ENCODE measurements at places on chromosomes 6 and 20.

DNA sequence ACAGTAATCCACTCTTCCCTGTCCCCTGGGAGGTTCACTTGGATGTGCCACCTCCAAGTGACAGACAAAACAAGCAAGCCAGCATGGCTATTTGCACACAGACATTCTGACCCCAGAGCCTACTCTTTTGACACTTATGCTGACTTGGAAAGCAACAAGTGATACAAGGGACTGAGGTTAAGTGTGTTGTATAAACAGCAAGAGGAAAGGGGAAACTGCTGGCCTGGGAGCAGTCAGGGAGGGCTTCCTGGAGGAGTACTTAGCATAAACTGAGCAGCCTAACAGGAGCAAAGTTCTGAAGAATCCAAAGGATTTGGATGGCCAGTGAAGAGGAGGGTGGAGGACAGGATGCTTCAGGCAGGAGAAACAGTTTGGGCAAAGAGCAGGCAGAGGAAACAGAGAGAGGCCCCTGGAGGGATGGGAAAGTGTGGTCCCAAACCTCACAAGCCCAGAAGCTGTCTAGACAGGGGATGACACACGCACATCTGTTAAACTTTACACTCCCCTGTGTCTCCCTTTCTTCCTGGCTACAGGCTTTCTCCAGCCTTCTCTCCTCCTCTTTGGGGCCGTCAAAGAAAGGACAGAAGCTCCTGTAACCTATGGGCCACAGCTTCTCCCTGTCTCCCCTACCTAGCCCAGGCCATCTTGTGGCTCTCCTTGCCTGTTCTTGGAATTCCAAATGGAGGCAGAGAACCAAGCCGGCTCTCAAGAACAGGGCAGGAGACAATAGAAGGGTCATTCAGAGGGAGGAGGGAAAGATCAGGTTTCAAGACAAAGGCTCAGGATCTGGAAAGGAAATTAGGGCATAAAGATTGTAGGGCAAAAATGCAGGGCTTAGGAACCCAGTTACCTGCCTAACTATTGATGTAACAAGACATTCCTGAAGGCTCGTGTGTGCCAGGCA, 19.3 kb downstream of the SULF2 start:
- DNase-seq = no peak

GRCh38 chr6:136684466-136684865, 107.8 kb downstream of the MAP3K5 start:
- DNase-seq = no peak

GRCh38 chr6:56291302-56291917, 44.0 kb upstream of the COL21A1 start:
- no peak for DNase-seq

DNA sequence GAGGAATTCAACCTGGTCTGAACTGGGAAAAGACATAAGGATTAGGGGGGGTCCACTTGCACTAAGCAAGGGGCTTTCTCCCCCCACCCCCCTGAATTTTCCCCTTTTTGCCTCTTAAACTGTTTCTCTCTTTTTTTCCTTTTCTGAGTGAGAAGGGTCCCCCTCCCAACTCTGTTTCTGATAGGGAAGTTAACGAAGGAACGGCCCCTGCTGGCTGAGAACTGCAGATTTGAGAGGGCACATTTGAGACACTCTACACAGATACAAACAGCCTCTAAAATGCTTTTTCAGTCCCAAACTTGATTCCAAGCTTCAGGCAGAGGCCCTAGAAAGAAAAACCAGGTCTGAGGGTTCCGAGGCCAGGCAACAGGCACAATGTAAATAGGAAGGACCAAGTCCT, 91.7 kb downstream of the JARID2 start:
- no peak for DNase-seq

- DNase-seq = no peak
Observed at GRCh38 chr20:54091120-54091480, 20.7 kb upstream of the BCAS1 start.

- no peak for DNase-seq
Observed at GRCh38 chr6:157405986-157406385, 25.0 kb downstream of the ZDHHC14 start.

GRCh38 chr6:28816909-28817807, 106.6 kb downstream of the TRIM27 start:
- no peak for DNase-seq

GRCh38 chr6:85644279-85644762, 1.6 kb upstream of the SYNCRIP start:
- no peak for DNase-seq

DNA sequence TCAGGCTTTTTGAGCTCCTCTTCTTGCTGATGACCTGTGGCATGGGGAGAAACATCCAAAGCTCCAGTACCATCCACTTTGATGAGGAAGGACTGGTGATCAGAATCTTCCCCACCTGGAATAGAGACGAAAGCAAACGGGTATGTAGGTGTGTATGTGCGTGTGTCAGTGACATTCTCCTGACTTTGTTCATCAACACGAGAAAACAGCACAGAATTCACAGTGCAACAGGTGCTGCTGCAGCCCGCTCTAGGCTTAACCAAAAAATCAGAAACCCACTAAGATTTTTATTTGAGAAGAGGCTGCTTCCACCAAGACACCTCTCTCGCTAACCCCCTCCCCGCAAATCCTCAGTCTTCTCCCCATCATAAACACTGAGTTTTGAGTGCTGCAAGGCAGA, 8.1 kb downstream of the BNIP5 start:
- no peak for DNase-seq

GRCh38 chr20:62266340-62266739, 28.0 kb downstream of the OSBPL2 start:
- DNase-seq = no peak

DNA sequence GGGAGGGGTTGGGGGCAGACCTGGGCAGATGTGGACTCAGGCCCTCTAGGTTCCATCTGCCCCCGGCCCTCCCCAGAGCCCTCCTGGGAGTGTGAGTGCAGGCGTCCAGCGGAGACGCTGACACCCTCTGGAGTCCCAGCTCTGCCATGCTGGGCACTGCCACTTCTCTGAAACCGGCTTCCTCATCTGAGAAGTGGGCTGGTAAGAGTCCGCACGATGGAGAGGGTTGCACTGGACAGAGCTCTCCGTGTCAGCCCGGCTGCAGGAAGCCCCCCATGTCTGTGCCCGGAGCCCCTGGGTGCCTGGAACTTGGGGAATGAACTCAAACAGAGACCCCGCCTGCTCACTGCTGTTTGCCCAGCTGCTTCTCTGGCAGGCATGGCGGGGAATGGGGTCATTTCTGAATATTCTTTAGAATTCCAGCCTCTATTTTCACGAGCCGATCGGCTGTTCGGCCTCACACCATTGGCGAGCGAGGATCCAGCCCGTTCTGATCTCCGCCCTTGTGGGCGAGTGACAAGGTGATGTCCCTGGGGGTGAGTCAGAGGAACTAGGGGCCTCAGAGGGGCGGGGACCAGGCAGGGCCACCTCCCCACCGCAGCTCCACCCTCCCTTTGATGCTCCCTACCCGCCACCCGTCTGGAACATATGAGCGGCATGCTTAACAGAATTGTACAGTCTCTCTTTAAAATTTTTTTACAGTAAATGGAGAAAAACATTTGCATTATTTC, 47.8 kb upstream of the GATA5 start:
- no peak for DNase-seq

GRCh38 chr6:140204154-140204553, 829.7 kb upstream of the CITED2 start:
- no peak for DNase-seq

DNA sequence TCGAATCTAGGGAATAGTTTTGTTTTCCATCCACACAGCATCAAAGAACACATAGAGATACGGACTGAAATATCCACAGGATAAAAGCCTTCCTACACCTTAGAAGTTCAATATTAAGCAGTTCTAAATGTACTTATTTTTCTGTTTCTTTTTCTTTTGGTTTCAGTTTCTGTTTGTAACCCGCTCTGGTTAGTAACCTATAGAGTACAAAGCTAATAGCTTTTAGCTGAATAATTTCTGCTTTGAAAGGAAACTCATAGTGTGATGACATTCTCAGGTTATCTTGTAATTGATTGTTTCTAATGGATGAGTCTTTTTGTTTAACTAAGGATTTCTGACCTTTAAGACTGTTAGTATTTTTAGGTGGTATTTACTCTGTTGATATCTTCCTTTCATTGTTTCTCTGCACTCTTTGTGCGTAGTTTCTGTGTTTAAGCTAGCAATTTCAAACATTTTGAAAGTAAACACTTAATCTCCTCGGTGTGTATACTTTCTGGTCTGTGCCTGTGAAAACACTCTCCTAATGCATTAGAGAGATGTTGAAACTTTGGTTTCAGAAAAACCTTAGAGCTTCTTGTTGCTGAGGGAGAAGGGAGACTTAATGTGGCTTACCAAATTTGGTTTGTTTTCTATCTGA, 385.5 kb downstream of the HDGFL1 start:
- DNase-seq = no peak

DNA sequence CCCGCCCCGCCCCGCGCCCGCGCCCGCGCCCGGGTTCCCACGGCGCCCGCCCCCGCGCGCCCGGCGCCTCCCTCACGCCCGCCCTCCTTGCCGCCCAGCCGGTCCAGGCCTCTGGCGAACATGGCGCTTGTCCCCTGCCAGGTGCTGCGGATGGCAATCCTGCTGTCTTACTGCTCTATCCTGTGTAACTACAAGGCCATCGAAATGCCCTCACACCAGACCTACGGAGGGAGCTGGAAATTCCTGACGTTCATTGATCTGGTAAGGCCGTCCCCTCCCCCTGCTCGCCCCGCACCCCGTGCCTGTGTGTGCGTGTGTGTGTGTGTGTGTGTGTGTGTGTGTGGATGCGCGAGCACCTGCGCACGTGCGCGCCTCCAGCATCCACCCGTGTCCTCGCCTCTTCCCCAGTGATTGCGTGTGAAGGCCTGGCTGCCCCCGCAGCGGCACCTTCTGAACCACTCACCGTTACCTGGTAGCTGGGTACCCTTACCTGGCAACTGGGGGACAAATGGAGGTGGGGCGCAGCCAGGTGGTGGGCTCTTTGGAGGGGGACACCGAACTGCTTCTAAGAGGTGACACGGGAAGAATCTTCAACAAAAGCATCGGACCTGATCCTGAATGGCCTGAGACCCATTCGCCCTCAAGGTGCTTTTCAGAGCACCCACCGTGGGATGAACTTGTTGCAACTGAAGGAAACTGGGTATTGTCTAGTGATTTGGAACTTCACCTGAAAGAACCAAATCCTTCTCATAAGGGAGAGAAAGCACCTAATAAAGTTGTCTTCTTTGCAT, at the start of gene AIG1:
AIG1 (plus strand) TSS at position 84 of the 791 bp plus-strand sequence; CDS start at position 121, 37 bp downstream.
- peak; percentile 25 for DNase-seq

DNA sequence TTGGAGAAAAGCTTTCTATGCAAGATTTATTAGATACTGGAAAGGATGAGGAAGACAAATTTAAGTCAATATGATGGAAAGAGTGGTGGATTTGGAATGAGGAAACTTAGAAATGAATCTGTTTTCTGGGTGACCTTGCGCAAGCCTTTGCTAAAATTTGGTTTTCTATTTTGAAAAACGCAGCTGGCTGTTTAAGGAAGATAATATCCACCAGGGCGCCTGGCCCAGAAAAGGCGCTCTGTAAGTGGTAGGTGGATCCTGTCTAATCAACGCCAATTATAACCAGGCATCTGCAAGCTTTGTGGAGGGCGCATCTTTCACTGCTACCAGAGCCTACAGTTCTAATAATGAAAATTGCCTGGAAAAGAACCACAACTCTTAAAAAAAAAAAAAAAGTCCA, 398 bp upstream of the SPATS1 start:
- DNase-seq = no peak

GRCh38 chr6:149939356-149939648, 2.5 kb upstream of the ULBP2 start:
- no peak for DNase-seq

GRCh38 chr6:121158891-121159290, 175.4 kb downstream of the TBC1D32 start:
- no peak for DNase-seq

DNA sequence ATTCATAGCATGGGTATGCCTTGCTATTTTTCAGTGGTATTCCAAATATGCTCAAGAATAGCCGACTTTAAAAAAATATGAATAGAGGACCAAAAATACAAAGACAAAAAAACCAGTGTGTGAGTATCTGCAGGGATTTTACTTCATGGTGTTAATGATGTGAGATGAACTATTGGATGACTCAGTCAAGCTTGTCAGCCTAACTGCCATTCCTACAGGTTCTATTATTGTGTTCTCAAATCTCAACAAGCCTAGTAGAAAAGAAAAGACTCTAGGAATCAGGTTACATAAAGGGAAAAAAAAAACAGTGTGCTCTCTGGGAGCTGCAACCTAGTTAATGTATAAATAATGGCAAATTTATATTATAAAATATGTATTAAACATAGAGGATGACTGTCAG, 588.4 kb upstream of the BTBD3 start:
- no peak for DNase-seq

GRCh38 chr6:51057296-51057695, 238.6 kb downstream of the TFAP2B start:
- DNase-seq = no peak

DNA sequence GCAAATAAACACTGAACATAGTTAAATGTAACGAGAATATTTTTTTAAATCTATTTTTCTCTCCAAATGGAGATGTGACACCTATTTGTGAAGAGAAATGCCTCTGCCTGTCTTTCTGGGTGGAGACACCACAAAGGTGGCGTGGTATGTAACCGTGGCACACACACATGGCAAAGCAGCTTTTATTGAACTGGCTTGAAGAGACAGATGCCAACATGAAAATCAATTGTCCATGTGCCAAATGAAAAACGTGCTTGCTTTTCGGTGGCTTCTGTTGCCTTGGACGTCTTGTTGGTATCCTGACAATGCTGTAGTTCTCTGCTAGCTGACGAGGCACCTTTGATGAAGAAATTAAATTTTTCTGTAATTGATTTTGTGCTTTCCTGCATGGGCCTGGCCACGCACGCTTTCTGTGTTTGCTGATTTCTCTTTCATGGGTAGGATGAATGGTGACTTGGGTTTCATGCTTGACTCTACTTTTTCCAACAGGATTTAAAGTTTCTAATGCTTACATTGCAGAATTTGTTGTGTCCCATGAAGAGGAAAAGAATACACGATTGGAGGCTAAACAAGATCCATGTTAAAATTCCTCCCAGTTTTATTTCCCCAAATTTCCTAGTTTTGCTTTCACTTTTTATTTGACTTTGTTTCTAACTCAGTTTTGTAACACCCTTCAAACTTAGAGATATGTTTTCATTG, 202.6 kb downstream of the TMEM242 start:
- DNase-seq = no peak

GRCh38 chr6:34958734-34959133, 69.7 kb downstream of the ANKS1A start:
- no peak for DNase-seq

- no peak for DNase-seq
Observed at GRCh38 chr6:131890091-131890490, 61.1 kb downstream of the CCN2 start.

GRCh38 chr6:131132360-131132759, 2.9 kb upstream of the AKAP7 start:
- no peak for DNase-seq
